Caco-2 (cell line): ENCODE measurements at places on chromosomes 12 and 14. TPM values are rescaled to one million over a fixed set of nuclear protein-coding genes. Genes with fewer than 3 reads are reported as not detected.

DNA sequence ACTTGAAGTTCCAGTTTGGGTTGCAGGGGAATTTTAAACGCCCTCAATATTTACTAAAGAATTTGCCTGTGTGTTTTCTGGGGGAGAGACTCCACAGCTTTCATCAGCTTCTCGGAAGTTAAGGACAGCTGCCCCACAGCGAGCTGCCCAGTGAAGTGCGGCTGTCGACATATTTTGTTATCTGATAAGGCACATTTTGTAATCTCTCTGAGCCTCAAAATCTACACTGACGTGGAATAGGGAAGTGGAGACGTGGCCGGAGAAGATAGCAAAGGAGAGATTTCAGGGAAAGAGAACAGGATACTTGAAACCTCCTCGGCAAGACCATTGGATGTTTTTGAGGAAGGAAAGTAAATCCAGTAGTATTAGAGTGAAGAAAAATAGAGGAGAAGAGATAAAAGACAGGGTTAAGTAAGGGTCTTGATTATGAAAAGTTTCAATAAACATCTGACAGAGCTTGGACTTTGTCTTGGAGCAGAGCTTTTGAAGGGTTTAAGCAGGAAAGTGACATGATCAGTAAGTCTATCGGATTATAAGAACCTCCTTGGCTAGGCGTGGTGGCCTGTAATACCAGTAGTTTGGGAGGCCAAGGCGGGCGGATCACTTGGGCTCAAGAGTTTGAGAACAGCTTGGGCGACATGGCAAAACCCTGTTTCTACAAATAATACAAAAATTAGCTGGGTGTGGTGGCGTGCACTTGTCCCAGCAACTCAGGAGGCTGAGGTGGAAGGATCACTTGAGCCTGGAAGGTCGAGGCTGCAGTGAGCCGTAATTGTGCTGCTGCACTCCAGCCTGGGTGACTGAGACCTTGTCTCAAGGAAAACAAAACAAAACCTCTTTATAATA is 1.1 kb downstream of the POLR3B start:
- DNase-seq, result peak; percentile 86

GRCh38 chr14:54348923-54349620 is 47.7 kb upstream of the CDKN3 start:
- DNase-seq, result no peak

GRCh38 chr12:122385171-122386016 is 37.1 kb downstream of the CLIP1 start:
- DNase-seq, result no peak

DNA sequence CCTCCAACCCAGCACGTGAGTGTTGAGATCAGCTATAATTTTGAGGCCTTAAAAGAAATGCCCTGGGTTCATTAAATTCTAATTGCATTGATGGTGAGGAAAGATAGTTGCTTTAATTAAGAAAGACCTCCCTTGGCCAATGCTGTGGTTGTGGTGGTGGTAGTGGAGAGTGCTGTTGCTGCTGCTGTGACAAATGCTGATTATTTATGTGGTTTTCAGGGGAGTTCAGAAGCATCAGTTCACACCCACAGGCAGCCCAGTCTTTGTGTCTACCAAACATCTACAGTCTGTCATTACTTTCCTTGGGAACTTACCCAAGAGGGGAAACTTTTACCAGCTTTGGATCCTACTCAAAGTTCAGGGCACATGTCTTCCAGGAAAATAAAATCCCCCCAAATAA is 178.4 kb upstream of the PARP11 start:
- no peak for DNase-seq

DNA sequence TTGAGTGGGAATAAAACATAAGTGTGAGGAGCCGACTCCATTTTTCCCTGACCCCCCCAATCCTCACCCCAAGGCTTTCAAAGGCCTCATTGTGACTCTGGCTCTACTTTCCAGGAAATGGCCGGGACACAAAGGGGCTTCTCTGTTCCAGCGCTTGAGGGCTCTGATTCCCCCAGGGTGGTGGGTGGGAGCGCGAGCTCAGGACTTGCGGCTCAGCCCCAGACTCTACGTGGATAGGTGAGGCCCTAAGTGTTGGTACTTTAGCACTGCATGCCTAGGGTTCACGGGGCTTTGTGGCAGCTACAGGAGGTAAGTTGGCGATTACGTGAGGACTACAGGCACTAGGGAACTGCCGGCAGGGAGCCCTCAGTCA is 553 bp downstream of the CNPY2 start:
- no peak for DNase-seq

Gene CLEC4C
- not detected in 2 replicates for total RNA-seq

Gene CARMIL3
- 0.88 and 1.00 TPM in 2 replicates for total RNA-seq

Gene ITGB7
- 1.1 TPM in 2 replicates for total RNA-seq

DNA sequence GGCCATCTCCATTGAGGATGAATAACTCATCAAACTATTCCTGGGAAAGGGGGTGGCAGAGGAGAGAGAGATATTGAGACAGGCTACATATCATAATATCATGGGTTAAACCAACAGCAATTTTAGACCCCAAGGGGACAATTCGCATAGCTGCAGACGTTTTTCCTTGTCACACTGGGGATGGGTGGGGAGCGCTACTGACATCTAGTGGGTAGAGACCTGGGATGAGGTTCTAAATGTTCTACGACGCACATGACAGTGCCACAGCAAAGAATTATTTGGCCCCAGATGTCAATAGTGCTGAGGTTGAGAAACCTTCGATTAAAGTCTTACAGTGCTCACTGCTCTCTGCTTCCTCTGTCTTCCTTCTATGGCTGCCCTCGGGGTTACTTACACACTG is 425.6 kb downstream of the NRXN3 start:
- no peak for DNase-seq

DNA sequence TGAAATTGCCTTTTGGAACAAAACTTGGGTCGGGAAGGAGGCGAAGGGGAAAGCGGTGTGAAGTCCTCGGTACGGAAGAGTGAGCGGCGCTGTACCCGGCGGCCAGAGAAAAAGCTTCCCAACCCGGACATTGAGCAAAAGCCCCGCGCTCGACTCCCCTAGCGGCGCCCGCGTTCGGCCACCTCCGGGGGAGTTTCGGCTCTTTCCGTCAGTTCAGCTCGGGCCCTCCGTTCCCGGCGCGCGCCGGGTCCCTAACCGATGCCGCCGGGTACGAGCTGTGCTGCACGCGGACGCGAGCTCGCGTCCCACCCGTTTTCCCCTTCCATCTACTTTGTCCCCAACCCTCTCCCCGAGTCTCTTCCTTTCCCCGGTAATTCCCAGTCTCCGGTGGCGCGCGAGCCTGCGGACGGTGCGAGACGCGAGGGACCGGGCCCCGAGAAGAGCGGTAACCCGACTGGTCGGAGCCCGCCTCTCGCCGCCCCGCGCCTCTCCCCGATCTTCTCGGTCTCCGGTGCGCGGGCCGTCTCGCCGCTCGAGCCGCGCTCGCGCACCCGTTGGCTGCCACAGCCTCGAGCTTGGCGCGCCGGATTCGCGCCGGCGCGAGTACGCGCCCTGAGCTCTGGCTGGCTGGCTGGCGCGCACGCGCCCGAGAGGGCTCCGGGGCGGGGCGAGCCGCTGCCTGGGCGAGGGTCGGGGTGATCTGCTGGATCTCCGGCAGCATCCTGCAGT is 446 bp upstream of the SPATS2 start:
- DNase-seq, result peak; percentile 100

DNA sequence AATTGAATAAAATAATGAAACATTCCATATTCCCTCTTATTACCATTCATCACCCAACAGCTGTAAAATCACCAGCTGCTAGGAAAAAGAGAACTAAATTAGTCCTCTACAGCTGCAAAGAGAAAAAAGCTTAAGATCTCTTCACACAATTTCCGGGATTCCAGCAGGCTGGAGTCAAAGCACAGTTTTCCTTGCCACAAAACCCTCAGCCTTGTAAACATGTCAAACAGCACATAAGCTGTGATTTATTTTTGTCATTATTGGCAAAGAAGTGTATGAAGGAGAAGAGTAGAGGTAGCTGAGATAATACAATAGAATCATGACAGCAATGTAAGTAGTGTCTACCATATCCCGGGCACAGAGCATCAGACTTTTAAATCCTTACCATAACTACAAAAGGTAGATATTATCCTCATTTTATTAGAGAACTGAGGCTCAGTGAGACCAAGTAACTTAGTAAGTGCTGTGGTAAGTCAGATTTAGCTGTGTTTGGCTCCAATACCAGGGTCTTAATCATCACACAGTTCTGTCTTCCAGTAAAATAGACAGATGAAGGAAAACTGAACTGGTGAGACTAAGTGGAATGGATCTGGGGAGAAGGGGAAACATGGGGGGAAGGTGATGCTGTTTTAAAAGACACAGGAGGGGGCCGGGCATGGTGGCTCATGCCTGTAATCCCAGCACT is 57.3 kb downstream of the NTN4 start:
- DNase-seq, result no peak

DNA sequence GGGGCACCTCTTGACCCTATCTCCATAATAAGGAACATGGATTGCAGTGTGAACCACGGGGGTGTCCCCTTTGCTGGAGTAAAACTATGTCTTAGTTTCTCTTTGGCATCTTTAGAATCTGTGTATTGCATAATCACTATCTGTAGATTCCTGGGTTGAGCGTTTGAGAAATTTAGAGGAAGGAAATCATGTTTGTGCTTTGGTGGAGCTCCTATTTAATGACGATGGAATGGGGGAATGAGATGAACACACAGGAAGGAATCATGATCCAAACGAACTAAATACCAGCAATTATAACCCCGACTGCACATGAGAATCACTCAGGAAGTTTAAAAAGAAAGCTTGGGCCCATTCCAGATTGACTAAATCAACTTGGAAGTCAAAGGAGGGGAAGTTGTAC is 1.3 kb upstream of the MYG1 start:
- no peak for DNase-seq

DNA sequence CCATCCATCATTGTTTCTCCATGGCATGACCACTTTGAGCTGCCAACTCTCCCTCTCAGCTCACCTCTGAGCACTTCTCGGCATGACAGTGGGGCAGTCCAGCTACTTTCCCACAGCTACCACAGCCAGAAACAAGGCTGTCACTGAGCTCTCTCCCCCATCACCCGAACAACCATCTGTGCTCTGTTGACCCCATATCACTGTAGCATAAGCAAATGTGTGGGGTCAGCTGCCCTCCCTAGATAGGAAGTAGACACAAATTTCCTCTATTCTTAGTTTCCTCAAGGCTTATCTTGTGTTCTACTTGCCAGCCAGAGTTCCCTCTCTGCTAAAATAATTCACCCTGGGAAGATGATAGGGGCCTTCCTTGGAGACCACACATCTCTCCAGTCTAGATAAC is 82.6 kb upstream of the FUT8 start:
- DNase-seq, result no peak

DNA sequence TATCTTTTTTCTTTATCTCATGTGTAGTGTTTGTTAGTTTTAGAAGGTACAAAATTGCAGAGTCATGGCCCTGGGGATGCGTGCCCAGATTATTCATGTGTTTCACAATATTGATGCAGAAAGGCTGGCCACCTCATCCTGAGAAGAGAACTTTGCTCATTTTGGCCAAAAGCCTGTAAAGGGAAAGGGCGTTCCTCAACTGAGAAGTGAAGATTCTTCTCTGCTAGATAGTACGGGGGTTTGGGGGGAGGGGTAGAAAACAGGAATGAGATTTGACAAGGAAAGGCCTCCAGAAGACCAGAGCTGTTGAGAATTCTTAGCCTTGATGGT is 1.7 kb downstream of the MGST1 start:
- no peak for DNase-seq

Gene TSPAN19
- not detected in 2 replicates for total RNA-seq

Gene CYP27B1
- 6.9 and 7.1 TPM in 2 replicates for total RNA-seq

Gene LTBR
- total RNA-seq, result 194 and 197 TPM in 2 replicates

Gene AKAP6
- 3.0 and 3.4 TPM in 2 replicates for total RNA-seq

DNA sequence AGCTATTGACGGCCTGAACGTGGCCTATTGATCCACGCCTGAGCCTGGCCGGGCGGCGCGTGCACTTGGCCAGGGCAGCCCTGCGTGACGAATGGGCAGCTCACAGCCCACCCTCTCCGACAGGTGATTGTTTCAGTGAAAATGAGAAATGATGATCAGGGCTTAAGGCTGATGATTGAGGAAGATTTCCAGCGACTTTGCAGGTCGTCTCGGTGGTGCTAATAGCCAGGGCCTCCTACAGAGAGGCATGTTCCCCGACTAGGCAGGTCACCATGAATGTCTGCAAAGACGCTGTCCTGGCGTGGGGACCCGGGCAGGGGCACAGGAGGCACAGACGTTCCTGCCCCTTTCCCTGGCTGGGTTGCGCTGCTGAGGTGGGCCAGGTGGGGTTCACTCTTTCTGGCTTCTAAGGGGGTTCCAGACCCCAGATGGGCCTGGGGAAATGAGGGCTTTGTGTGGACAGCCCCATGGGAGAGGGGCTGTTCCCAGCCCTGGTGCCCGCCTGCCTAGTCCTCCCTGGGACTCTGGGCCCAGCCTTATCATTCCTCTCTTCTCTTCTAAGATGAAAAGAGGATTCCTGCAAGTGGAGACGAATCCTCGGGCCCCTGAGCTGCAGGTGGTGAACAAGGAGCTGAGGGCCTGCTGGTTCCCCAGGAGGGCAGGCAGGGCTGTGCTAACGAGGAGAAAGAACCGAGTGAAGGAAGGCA is 157.4 kb downstream of the KIF26A start:
- DNase-seq, result peak; percentile 14

DNA sequence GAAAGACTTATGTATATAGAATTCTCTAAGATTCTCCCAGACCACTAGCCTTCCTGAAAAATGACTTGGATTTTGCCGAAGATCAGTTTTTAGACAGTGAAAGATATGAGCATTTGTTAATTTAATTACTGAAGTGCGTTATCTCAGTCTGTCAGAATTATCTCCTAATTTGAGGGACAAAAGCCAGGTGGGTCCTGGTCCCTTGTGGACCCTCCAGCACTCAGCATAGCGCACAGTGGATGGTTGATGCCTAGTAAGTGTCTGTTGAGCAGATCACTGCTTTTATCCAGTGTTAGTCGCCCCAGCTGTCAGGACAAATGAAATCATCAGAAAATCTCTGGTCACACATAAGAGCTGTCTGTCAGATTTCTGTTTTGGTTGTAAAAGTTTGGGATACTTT is 80.4 kb downstream of the EML1 start:
- no peak for DNase-seq

GRCh38 chr14:65237941-65238340 is 135.6 kb upstream of the MAX start:
- peak; percentile 18 for DNase-seq

GRCh38 chr14:58825606-58826005 is 187.8 kb downstream of the DACT1 start:
- DNase-seq, result no peak

GRCh38 chr12:27345376-27345775 is 12.7 kb downstream of the BMAL2 start:
- no peak for DNase-seq

DNA sequence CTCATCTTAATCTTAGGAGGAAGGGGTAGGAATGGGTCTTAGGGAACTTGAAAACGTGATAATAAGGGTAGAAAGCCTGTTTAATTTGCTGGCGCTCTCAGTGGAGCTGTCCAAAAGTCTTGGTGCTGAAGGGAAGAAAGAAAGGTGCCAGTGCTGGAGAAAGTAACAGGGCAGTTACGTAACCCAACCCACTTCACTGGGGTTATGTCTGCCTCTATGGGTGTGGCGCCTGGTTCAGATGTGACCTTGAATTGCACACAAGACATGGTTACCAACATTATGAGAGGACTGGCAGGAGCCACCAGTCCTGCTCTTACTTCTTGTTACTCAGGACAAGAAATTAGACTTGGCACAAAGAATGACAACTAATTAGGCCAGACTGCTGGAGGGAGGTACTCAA is 18.6 kb upstream of the GPATCH2L start:
- no peak for DNase-seq

- DNase-seq, result no peak
Observed at GRCh38 chr14:40004871-40005500, 572.8 kb upstream of the FBXO33 start.
